Osteocyte (in vitro differentiated cells): ENCODE measurements at places on chromosomes 6 and 20. TPM values are rescaled to one million over a fixed set of nuclear protein-coding genes. Genes with fewer than 3 reads are reported as not detected.

DNA sequence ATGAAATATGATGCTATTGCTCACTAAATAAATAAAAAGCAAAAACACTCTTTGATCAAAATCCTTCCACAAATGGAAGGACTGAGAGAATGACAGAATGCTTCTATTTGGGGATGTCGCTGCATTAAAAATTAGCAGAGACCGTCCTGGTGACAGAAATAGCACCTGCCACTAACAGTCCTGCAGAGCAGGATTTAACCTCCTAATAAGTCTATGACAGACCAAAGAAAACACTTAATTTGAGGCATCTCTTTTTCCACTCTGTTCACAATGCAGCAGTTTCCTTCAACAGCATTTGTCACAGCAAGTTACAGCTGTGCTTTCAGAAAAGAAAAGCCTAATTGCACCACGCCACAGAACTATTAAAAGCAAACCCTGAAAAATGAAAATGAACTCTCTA is 140.6 kb upstream of the BEND6 start:
- DNase-seq, result no peak

NANP gene
- 6.0 and 6.6 TPM in 2 replicates for total RNA-seq

DNA sequence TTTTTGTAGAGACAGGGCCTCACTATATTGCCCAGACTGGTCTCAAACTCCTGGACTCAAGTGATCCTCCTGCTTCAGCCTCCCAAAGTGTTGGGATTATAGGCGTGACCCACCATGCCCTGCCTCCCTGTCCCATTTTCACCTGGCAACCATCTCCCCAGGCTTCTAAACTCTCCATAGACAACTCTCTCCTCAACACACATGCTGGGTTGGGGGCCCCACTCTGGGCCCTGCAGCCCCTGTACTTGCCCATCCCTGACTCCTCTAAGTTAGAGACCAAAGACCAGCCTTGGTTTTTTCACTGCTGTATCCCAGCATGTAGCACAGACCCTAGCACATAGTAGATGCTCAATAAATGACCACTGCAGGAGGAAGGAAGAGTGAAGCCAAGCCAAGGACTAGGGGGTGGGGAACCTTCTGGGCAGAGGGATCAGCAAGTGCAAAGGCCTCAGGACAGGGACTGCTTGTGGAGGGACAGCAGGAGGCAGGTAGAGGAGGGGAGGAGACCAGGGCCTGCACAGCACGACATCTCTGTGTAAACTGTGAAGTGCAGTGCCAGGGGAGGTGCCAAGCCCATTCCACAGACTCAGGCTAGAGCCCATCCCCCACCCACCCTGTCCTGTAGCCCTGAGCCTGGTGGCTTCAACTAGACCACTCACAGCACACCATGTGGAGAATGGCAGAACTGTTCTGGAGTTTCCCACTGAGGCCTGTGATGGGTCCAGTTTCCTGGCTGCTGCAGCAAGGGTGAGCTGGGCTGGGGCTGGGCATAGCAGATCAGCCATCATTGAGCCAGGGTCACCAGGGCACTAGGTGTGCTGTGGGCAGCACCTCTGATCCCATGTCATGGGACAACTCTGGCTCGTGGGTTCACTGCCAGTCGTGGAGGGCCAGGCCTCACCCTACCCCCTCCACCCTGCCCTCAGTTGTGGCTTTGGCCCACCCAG is 3.4 kb upstream of the SRC start:
- no peak for DNase-seq

- no peak for DNase-seq
Observed at GRCh38 chr6:3294921-3295871, 36.4 kb downstream of the PSMG4 start.

CD109 gene
- total RNA-seq, result 14.3 and 18.0 TPM in 2 replicates

MUC21 gene
- not detected in 2 replicates for total RNA-seq

GRCh38 chr20:33291830-33292355 is 8.9 kb downstream of the BPIFB1 start:
- no peak for DNase-seq
